ENCODE measurements at places on chromosomes 2 and 18. TPM values are rescaled to one million over a fixed set of nuclear protein-coding genes. Genes with fewer than 3 reads are reported as not detected.

CACNB4 gene
- 6.9 TPM for total RNA-seq

DOK1 gene
- 15.3 TPM for total RNA-seq

SLC11A1 gene
- total RNA-seq, result 0.55 TPM

TEX44 gene
- total RNA-seq, result not detected

GALNT13 gene
- total RNA-seq, result 8.8 TPM

CCDC138 gene
- total RNA-seq, result 23.7 TPM

MGAT4A gene
- 6.7 TPM for total RNA-seq

KLHL41 gene
- total RNA-seq, result not detected

PDE11A gene
- total RNA-seq, result 0.53 TPM

TMEM17 gene
- total RNA-seq, result 1.2 TPM

RPL37A gene
- total RNA-seq, result 3,135 TPM

MSTN gene
- not detected for total RNA-seq

DCC gene
- 0.66 TPM for total RNA-seq

CXXC1 gene
- total RNA-seq, result 94.0 TPM

CRYGC gene
- not detected for total RNA-seq

SPP2 gene
- total RNA-seq, result not detected
